ENCODE measurements at places on chromosomes 3 and 15.

DNA sequence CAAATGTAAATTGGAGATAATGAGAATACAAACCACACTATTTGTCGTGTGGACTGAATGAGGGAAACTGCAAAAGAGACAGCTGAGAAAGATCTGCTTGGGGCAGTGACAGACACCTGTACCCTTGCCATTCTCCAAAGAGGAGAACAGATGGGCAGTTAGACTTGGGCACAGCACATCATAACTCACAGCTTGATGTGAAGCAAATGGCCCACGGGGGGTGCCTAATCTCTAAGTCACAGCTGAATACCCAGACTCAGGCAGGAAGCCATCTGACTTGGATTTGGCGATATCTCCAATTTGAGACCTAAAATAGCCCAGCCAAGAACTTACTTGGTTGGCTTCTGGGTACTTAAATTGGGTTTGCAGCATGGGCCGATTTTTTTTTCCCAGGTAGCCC, 10.0 kb upstream of the SLC6A11 start:
- no peak for DNase-seq

- no peak for DNase-seq
These were observed 214.6 kb downstream of the MEIS2 start for GRCh38 chr15:36885771-36886170.

- no peak for DNase-seq
These were observed 20.2 kb upstream of the DIPK2A start for GRCh38 chr3:143951351-143951971.

GRCh38 chr3:50078091-50078490, 10.6 kb upstream of the RBM5 start:
- no peak for DNase-seq

DNA sequence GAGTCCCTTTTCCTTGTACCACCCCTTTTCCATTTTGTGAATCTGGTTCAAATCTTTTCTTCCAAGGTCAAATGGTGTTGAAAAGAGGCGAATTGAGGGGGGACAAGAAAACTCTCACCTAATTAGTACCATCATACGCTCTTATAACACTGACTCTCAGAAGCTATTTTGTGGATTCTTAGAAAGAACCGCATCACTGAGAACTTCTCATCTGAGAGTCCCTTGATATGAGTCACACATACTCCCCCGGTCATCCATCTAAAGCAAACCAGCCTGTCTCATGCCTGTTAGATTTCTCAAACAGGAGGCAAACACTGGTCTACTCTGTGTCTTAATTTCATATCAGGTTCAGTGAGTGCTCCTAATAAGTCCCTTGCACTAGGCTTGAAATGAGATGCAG, 76.5 kb upstream of the SPRED1 start:
- DNase-seq = no peak

- DNase-seq = no peak
These were observed 2.1 kb downstream of the RFX7 start for GRCh38 chr15:56241374-56242105.

DNA sequence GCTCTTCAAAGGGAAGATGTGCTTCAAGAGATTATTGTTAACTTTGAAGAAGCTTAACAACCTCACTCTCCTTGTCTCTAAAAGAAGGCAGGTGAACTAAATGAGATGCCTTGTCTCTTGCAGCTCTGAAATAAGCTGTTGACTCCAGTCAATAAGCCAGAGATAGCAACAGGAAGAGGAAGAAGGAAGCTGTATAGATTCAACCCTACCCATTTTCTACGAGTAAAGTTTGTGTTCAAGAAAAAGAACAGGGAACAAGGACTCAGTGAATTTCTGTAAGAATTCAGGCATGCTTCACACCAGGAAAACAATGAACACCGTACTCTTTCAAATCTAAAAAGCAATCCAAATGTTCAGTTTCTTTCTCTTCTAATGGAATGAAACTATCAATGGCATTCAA, 503.5 kb downstream of the MAGI1 start:
- no peak for DNase-seq

- DNase-seq = no peak
These were observed 95.0 kb upstream of the HACD2 start for GRCh38 chr3:123679712-123680386.

DNA sequence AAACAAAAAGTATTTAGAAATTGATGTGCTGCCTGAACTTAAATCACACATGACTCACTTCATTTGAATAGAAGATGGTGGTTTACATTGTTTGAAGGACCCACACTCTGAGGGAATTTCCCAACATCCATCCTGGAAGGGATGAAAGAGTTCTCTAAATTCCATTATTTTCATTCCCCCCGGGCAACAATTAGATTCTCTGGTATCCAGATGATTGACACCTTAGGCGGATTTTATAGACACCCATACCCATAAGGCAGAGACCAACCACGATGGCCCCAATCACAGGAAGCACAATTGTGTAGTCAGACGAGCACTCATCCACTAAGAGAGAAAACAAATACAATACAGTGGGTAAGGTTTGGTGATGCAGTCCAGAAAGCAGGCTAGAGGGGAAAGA, 24.6 kb upstream of the MCCC1 start:
- no peak for DNase-seq

DNA sequence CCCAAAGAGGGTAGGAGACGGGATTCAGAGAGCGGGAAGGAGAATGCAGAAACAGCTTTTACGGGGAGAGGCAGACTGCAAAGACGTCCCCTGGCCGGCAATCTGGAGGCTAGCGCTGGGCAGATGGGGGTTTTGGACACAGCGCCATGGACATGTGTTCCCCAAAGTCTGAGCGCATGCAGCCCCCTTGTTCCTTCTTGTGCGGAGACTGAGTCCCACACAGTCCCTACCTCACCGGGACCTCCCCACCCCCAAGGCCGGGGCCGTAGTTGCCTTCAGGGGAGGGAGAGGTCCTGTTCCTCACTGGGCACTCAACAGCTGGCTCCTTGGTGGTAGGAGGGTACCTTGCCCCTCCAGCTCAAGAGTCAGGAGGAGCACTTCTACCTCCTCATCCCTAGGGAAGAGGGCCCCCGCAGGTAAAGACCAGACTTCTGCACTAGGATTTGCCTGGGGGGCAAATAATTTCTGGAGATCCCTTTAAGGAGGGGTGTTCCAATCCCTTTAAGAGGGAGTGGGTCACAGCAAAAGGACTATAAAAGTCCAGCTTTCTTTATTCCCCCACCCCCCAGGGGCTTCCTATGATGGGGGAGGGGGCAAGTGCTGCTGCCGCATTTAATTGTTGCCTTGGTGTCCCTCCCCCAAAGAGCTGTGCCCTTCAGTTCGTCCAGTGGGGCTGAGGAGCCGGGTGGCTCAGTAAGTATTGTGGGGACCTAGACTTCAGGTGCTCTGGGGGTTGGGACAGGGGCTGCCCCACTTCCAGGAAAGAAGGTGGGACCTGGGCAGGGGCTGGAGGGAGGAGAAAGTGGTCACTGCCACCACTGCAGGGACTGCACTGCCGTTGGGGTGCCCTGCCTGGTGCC, 3.6 kb upstream of the BAHD1 start:
- no peak for DNase-seq

DNA sequence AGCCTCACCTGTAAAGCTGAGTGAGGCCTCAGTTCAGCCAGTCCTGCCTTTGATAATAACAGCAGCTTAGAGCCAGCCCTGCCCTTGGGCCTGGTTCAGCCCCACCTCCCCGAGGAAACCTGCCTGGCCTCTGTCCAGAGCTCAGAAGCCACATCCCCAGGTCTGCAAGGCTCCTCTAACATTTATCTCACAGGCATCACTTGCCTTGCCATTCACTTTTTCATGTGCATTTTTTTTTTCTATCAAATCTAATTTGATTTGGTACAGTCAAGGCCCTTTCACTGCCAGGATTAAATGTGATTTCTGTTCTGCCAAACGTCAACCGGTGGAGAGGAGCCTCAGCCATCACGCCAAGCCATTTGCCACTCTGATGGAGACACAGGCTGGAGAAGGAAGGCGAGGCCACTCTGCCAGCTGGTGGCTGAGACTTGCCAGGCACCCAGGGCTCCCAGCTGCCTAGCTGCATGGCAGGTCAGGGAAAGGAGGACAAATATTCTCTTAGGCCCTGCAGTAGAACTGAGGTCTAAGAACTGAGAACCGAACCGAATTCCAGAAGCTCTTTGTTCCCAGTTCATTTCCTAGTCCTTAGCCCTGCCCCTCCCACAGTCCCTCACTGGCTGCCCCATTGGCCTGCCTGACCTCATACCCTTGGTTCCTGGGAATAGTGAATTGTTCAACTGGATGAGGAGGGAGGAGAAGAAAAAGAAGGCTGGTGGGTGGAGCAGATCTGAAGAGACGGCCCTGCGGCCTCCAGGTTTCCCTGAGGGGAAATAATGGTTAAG, 76.4 kb downstream of the SPSB4 start:
- DNase-seq = no peak

DNA sequence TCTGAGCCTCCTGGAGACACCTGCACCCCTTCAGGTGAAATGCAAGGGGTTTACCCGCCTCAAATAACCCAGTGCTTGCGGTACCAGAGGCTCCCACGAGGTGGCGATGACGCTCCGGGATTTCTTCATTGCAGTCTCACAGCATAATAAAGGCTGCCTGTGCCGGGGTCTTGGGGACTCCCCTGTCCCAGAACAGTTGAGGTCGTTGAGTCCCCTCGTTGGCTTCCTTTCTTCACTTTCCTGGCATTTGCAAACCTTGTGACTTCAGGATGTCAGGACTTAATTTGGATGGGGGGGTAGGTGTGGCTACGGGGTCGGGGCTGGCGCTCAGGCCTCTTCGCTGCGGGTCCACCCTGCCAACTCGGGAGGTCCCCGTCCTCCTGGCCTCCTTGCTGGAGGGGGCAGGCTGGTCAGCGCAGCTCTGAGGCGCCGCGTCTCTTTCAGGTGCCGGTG, 1.3 kb downstream of the GNAT1 start:
- DNase-seq = peak; percentile 2

DNA sequence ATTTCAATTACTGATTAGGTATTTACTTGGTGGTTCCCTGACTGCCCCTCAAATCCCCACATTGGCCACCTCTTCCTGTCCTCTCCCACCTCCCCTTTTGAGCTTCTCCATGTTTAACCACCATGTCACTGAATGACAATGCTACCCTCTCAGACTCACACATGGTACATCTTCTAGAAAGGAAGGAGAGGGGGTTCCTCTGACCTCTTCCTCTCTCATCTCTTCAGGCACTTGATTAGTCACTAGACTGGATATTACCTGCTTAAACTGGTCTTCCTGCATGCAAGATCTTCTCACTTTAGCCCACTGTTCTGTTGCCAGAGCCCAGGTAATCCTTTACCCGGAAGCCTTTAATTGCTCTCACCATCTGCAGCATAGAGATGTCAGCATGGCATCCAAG, 64.9 kb downstream of the DIPK2A start:
- DNase-seq = no peak

DNA sequence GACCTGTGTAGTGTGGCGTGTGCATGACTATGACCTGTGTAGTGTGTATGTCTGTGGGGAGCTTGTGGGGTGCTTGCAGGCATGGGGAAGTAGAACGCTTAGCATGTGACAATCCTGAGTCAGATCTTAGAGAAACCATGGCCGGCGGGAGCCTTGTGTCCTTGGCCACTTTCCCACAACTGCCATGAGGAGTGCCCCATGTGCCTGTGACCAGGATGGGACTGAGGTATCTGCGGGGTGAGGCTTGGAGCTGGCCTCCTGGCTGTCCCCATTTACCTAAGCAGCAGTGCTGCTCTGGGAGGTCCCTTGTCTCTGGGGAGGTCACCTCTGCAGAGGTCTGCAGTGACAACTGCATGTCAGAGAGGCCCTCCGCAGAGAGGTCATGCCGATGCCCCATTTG, 23.6 kb downstream of the TRPM1 start:
- DNase-seq = no peak

- no peak for DNase-seq
These were observed 342.3 kb downstream of the LRRC3B start for GRCh38 chr3:26964836-26965235.

DNA sequence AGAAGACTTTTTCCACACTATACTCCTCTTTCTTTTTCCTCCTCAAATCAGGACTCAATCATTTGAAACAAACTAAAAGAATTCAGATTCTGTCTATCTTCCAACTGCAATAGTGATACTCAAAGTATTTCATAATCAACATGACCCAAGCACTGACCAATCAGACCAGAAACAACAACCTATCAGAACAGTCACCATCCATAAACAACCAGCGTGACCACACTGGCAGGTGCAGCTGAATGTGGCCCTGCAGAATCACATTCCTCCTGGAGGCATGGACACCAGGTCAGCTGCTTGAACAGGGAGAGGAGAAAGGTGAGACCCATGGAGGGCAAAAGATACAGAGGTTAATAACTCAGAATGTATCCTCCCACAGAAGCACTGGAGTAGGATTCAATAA, 13.3 kb downstream of the HRG start:
- no peak for DNase-seq

DNA sequence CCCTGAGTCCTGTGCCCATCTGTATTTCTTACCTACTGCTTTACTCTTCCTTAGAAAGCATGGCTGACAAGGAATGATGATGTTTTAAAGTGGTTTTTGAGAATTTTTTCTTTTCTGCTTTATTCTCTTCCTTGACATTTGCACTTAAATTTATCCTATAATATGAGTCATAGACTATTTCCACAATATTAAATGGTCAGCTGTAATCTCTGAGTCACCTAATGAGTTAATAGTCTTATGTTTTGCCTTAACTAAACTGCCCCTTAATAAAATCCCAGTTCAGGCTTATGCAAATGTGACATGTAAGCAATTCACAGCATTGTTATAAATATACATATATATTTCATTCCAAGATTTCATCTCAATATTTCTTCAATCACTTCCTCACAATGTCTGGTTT, 23.8 kb downstream of the MEIS2 start:
- DNase-seq = no peak

GRCh38 chr3:149450281-149450680, 24.2 kb upstream of the TM4SF4 start:
- DNase-seq = no peak

DNA sequence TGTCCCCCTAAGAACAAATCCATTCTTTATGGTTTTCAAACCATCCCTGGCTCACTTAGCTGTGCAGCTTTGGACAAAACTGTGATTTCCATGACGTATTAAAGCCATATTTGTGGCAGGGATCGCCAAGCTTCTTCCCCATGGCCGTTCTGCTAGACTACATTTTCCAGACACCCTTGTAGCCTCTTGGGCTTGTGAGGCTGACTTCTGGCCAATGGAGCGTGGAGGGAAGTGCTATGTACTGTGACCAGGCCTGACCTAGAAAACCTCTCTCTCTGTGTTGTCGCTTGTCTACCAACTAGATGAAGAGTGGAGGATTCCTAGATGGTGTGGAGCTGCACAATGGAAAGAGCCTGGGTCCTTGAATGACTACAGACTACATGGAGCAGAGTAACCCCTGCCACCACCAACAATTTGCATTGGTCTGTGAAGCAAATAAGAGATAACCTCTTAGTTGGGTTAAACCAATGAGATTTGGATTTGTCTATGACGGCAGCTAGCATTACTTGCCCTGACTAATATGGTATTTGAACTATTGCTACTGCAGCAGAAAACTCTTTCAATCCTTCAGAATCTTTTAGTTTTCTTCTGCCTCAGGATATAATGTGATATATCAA, 22.1 kb upstream of the MGLL start:
- no peak for DNase-seq

GRCh38 chr15:74432968-74433591, 678 bp downstream of the SEMA7A start:
- no peak for DNase-seq

DNA sequence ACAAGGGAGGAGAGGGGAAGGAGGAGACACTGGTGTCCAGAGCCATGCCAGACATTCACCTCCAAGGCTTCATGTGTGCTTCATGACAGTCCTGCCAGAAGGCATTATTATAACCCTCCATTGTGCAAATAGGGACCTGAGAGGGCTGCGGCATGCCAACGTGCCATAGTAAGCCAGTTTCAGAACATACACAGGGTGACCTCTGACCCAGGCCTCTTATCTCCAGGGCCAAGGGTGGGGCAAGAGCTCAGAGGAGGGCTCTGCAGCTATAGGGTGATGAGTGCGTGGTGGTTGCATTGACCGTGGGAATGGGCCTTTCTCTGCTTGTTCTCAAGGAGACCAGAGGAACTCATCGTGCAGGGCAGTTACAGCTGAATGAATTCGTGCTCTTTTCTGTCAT, 9.7 kb upstream of the ACSBG1 start:
- no peak for DNase-seq

All from NCI-H774 (cell line).